ENCODE measurements at places on chromosomes 4 and X. TPM values are rescaled to one million over a fixed set of nuclear protein-coding genes. Genes with fewer than 3 reads are reported as not detected.
A peak's percentile ranks its signal among the peaks of the same experiment; 100 is the strongest.

GRCh38 chr4:156481845-156482244, 489.8 kb downstream of the PDGFC start:
- DNase-seq: no peak

GRCh38 chr4:24054910-24055309, 165.1 kb upstream of the PPARGC1A start:
- DNase-seq: no peak

GRCh38 chr4:2172627-2173231, 69.2 kb downstream of the HAUS3 start:
- DNase-seq: no peak

- DNase-seq: peak; percentile 62
Observed at GRCh38 chr4:184064877-184065276, 152.8 kb downstream of the ENPP6 start.

DNA sequence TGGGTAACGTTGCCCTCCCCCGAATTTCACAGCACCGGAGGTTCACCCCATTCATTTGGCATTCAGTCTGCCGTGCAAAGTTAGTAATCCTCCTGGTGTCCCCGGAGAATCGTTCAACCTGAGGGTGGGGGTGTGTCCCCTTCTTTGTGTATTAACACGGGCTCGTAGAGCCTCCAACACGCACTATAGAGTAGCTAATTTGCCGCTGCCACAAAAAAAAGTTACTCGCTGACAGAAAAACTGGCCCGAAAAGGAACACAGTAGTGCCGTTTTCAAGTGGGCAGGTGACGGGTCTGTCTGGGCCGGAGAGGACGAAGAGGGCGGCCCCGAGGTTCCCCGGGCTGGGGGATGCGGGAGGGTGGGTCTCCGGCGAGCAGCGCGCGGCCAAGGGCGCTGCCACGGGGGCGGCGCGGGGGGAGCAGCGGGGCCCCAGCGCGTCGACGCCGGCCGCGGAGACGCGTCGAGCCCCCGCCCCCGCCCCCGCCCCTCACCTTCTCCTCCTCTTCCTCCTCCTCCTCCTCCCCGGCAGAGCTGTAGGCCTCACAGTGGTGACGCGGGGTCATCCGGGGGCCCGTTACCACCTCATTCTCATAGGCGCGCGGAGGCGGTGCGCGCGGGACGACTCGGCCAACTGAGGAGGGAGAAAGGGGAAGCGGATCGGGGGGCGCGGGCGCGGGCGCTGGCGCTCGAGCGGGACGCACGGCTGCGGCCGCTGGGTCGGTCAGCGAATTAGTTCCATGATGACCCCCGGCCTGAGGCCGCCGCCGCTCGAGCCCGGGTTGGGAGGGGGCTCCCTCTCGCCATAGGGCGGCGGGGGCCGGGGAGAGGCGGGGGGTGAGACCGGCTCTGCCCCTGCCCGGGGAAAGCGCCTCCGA, 571 bp downstream of the CCNI start:
- DNase-seq: peak; percentile 62

DNA sequence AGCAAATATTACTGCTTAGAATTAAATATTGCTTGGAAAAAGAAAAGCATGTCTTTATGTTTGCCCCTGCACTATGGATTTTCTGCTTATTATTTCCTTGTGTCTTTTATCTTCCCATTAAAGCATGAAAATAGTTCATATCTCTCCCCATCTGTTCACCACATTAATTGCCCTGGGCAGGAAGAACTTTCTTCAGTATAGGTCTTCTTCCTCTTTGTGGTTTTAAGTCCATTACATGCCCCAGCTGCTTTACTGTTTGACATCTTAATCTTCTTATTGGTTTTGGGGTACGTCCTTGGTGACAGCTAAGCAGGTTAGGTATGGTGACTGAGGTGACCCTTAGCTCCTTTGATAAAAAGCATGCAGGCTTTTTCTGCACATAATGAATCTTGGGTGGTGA, 157.3 kb downstream of the AASDH start:
- no peak for DNase-seq

The LPAR4 gene
- total RNA-seq: not detected

The GSX2 gene
- total RNA-seq: not detected

DNA sequence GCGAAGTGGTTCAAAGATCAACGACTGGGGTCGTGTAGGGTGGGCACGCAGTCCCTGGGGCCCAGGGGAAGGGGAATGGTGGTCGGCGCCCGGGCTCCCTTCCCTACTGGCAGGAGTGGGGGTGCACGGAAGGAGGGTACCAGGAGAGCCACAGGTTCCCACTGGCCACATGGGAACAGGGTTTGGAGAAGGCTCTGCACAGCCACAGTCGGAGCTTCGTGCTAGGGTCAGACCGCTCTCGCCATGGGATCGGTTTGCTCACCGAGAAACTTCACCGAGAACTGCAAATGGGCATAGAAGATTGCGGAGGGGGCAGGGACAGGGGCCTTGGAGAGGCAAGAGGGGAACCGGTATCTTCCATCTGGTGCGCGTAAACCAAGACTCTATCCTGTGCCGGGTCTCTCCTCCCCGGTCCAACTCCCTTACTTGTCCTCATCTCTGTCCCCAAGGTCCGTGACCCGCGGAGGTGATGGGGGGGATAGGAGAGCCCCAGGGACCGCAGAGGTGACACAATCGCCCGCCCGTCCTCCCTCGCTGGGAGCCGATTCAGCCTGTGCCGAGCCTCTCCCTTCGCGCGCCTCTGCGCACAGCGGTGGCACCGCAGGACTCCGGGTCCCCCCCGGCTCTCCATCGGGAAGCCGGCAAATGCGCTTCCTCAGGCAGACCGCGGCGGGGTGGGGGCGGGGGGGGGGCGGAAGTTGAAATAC, 1.0 kb downstream of the SCD5 start:
- peak; percentile 17 for DNase-seq

DNA sequence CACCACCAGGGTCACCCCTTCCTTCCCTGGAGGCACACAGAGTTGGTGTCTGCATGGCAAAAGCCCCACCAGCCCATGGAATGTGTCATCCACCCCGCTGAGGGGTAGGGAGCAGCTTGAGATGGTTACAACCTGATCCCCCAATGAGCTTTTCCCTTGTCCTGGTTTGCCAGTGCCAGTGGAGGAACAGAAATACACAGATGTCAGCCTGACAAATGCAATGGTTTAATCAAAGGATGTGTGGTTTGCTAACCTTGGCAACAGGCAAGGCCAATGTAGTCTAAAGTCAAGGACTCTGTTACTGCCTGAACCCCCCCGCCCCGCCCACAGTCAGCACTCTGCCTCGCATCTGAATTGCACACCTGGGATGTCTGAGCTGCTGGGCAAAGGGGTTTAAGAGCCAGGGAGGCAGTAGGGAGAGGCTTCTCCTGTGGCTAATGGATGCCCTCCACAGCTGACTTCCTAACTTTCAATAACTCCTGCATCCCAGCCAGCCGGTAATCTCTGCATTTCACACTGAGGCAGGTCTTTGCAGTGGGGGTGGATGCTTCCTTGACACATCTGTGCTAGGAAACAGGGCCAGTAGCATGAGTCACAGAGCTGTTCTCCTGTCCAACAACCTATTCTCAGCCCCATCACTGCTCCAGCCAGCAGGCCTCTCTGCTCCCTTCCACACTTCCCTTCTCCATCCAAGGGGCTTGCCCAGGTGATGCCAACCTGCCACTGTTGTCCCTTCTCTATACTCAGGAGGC, 137.5 kb downstream of the AMMECR1 start:
- peak; percentile 16 for DNase-seq

- no peak for DNase-seq
Observed at GRCh38 chr4:41844327-41844726, 90.9 kb upstream of the TMEM33 start.

The ELF4 gene
- 24.2 TPM for total RNA-seq

- peak; percentile 58 for DNase-seq
Observed at GRCh38 chr4:139988863-139989765, 164.9 kb downstream of the MAML3 start.

The APOOL gene
- 37.1 TPM for total RNA-seq

GRCh38 chr4:1209821-1210220, 37.4 kb upstream of the SPON2 start:
- DNase-seq: no peak

DNA sequence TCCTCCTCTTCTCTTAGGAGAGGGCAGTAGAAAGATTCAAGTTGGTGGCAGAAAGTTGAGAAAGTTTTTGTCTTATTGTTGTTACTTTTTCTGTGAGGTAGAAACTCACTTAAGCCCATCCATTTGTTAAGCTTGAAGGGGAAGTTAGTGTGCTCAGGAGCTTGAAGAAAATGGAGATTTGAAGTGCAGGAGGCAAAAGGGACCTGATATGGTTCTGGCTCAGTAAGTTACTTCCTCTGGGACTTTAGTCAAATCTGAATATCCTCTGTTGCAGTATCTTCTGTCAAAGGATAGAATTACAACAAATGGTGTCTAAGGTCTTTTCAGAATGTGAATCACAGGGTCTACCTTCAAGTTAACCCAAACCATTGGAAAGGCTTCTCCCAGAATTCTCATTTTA, 46.2 kb downstream of the CXCL13 start:
- DNase-seq: no peak

GRCh38 chr4:90419124-90419711, 292.0 kb downstream of the CCSER1 start:
- DNase-seq: no peak

DNA sequence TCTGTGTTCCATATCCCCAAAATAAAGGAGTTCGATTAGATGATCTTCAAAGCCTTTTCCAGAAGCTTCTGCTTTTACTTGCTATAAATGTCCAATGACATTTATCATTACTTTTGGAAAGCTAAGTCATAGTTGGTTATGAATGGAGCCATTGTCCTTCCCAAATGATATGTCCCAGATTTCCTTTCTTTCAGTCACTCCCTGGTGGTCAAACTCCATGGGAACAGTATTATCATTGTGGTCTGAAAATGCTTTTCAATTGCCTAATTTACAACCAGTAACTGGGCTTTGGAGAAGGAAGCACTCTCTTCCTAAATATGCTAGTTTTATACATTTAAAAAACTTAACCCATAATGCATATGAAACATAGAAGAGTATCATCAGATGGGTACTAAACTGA, 571.5 kb upstream of the AMOT start:
- no peak for DNase-seq

- DNase-seq: no peak
Observed at GRCh38 chr4:98510757-98511517, 147.5 kb downstream of the TSPAN5 start.

The DHRSX gene
- total RNA-seq: 21.5 TPM

DNA sequence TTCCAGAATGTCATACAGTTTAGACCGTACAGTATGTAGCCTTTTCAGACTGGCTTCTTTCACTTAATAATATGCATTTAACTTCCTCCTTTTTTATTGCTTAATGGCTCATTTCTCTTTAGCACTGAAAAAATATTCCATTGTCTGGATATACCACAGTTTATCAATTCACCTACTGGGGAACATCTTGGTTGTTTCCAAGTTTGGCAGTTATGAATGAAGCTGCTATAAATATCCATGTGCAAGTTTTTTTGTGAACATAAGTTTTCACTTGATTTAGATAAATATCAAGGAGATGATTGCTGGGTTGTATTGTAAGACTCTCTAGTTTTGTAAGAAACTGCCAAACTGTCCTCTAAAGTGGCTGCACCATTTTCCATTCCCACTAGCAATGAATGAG, 375.5 kb downstream of the PCDH18 start:
- no peak for DNase-seq

Data from Calu3 (cell line).